NCI-H2107 (cell line): ENCODE measurements at places on chromosomes 11 and 22.
A peak's percentile ranks its signal among the peaks of the same experiment; 100 is the strongest.

DNA sequence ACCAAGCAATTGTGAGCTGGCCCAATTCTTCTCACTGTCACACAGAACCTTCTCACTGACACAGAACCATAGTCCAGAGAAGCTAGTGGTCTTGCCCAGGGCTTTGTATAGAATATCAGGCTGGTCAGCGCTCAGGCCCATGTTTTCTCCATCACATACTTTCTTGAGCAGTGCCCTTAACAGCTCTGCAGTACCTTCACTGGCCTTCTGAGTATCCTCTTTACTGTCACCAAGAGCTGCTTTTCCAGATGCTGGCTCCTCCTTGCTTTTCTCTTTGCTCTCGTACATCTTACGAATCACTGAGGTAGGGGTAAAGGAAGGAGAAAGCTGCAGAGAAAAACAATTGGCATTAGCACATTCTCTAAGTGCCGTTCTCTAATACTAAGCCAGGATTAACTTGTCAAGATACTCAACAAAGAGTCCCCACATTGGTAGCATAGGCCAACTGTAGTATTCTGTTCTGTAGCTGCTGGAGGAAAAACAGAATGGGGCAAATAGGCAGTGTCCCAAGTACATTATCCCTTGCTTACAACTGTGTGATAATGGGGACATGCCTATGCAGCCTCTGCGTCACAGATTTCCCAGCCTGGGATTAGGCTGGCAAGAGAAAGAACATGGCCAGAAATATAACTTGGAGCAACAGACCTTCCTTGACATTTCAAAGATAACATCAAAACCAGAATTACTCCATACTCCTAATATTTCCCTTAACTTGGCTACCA is 43.5 kb downstream of the DRG1 start:
- no peak for DNase-seq

DNA sequence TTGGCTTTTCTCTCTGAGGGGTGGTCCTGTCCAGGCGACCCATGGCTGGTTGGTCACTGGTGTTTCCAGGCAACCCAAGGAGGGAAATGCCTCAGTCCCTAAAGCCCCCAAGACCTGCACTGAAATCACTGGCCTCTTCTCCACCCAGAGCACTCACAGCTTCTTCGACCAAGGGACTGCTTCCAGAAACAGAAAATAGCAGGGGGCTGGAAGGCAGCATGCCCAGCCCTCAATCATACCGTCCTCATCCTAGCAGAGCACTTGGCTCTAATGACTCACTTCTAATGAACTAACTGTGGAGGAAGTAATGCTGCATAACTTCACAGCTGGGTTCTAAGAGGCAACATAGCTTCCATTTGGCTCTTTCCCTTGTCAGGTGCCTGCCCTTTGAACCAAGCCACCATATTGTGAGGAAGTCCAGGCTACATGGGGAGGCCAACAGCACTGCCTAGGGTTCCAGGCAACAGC is 27.6 kb downstream of the DKK3 start:
- no peak for DNase-seq

DNA sequence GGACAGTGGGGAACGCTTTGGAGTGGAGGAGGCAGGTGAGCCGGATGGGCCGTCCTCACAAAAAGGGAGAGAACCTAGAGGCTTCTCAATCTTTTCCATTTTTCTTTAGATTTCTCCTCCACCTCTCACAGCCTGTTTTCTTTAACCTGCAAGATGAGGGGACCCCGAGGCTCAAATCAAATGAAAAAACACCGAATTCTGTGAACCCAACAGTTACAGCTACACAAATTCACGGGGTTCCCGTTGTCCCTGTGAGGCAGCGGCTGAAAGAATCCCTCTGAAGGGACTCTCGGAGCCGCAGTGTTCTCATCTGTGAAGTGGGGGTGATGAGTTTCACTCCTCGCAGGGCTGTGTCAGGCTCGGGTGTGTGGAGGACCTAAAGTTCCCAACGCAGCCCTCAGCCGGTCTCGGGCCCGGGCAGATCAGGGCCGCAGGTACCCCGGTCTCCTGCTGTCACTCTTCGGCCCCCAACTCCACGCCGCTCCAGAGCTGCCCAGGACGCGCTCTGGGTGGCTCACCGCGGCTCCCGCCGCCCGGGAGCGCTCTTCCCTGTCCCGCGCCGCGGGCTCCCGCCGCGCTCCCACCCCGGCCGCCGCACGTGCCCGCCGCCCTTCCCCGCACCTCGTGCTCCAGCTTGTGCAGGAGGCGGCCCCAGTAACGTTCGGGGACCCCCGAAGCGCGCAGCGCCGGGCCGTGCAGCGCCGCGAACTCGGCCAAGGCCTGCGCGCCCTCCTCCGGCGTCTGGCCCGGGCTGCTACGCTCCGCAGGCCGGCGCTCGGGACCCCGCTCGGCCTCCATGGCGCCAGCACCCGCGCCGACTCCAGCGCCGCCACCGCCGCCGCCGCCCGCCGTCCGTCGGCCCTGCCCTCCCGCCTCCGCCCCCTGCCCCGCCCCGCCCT is at the start of gene TTLL12:
TSS of gene TTLL12 (minus strand) at position 863 of the 899 bp plus-strand sequence. CDS start at position 798, 65 bp downstream.
- no peak for DNase-seq

DNA sequence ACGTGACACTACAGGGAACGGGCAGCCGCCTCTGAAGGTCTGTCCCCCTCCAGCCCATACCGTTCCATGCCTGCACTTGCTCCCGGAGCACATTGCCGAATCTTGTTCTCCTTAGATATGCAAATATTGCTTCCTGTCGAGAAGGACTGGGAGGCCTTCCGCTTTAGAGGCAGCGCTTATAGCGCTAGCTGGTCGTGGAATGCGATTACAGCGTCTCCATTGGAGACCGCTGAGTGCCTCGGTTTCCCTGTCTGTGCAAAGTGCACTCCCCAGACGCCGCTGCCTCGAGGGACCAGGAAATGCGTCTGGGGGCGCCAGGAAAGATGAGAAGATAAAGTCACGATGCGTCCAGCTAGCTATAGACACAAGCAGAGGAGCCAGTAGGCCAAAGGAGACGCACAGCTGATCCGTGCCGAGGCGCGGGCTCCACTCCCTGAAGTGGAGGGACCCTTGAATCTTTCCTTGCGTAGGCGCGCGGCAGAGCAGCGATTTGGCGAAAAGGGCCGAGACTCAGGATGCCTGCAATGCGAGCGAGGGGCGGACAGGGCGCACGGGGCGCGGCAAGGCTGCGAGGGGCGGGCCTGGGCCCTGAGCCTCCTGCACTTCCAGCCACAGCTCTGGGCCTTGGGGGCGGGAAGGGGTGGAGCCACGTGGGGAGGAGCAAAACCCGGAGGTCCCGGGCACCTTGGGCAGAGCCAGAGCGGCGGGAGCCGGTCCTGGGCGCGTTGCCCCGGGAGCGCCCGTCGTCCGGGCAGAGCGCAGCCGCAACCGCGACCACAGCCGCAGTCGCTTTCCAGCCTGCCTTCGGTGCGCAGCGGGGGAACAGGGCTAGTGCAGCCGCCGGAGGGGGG is at the start of gene RASSF10:
TSS of gene RASSF10 (plus strand) at position 692 of the 851 bp plus-strand sequence. CDS start 261 bp downstream, outside the sequence.
- peak; percentile 39 for DNase-seq

GRCh38 chr11:76640501-76640900 is 30.0 kb downstream of the LRRC32 start:
- no peak for DNase-seq

DNA sequence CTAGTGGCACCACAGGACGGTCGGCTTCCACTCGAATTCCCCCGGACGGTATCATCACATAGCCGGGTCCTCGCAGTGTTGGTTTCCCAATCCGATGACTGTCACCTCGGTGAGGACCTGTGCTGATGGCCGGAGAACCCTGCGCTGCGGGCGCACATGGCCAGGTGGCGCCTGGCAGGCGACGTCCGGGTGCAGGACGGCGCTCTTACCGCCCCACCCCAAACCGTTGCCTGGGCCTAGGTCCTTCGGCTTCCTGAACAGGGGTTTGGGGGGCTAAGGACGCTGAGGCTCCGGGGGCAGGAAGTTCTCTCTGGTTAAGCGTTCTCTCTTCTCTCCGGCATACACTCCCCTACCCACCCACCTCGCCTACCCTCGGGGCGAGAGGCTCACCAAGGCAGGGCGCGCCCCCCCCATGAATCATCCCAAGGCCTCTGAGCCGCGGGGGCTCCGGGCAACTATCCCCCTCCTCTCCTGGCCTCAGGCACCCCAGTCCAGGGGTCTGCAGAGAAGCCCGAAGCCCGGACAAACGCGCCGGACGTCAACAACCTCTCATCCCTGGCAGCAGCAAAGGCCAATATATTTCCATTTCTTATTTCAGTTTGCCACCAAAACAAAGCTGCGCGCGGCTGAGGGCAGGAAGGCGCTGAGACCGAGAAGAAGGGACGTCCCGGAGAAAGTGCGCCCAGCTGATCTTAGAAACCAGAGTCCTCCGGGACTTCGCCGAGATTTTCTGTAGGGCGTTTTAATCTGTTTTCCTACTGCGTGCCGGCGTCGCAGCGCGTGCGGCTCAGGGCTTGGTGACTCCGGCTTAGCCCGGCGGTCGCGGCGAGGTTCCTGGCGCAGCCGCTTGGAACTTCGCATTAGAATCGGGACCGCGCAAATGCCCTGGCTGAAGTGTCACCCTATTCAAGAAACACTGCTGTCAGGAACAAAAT is 5.6 kb downstream of the ALX4 start:
- DNase-seq, result no peak

DNA sequence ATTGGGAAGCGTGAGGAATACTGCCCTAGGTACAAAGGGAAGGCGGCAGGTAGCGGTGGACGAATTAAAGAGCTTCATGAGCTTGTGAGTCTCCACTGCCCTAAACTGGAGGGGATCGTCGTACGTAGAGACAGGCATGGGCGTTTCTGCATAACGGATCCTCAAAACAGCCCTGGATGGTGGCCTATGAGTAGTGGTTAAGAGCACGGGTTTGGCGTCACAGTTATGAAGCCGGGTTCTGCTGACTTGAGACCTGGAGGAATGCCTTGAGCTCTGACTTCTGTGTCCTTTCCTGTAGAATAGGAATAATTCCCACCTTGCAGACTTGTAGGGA is 335 bp downstream of the TMEM138 start:
- no peak for DNase-seq

DNA sequence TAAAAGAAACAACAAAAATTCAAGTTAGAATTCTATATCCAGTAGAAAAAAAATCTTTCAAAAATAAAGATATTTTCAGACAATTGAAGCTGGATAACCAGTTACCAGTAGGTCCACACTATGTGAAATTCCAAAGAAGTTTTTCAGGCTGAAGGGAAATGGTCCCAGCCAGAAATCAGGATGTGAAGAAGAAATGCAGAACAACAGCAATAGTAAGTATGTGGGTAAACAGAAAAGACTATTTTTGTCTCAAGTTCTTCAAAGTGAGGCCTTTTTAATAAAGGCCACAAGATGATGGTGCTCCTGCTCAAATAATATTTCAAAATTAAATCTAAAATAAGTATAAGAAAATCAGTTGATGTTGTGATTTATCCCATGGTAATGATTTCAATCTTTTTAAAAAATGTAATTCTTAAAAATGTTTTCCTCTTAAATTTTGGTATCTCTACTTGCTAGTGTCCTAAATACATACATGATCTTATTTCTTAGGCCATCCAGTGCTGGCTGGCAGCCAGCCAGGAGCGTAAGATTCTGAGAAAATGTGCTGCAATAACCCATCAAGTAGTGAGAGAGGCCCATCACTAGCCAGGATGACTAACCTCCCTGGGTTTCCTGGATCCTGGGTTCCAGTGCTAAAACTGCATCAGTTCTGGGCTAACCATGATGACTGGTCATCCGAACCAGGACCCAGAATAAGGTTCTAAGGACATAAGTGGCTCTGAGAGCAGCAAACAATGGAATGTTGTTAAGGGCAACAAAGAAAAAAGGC is 15.6 kb upstream of the UCP3 start:
- DNase-seq, result no peak

- no peak for DNase-seq
Measured at GRCh38 chr11:95863486-95864140, 60.3 kb downstream of the MTMR2 start.

DNA sequence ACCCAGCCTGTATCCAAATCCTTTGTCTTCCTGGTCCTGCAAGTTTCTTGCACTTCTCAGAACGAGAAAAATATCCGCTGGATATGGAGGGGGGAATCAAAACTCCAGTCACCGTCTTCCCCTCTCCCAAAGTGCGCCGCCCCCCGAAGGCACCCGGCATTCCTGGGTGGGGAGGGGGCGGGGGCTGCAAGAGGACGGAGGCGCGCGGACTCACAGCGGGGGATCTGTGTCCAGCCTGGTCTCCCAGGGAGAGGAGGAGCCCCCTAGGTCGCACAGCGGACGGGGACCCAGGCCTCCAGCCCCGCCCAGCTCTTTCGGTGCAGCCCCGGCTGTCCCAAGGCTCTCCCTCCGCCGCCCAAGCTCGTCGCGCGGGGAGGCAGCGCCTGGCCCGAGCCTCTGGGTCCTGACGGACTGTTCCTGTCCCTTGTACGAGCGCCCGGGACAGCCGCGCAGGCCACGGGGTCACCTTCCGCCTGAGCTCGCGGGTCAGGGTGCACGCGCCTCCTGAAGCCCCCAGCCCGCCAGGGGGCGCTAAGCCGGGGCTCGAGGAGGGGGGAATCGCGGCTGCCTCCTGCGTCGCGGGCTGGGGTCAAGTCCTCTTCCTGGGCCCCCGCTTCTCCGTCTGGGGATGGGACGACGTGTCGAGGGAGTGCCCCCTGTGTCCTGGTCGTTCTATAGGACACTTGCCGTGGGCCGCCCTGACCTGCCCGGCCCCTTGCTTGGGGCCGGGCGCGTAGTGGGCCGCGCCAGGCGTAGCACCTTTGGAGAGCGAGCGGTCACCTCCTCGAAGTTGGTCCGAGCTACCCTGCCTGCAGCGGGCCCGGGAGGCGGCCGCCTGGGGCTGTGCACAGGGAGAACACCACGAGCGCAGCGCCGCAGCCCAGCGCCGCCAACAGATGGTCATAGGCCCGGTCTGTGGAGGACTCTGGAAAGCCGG is 2.4 kb upstream of the WNT11 start:
- DNase-seq, result peak; percentile 55

GRCh38 chr11:18958221-18958910 is 19.2 kb upstream of the MRGPRX1 start:
- DNase-seq, result no peak

- no peak for DNase-seq
Measured at GRCh38 chr22:36325154-36326031, 62.4 kb downstream of the MYH9 start.

- DNase-seq, result no peak
Measured at GRCh38 chr11:35289821-35290220, 129.5 kb downstream of the SLC1A2 start.

DNA sequence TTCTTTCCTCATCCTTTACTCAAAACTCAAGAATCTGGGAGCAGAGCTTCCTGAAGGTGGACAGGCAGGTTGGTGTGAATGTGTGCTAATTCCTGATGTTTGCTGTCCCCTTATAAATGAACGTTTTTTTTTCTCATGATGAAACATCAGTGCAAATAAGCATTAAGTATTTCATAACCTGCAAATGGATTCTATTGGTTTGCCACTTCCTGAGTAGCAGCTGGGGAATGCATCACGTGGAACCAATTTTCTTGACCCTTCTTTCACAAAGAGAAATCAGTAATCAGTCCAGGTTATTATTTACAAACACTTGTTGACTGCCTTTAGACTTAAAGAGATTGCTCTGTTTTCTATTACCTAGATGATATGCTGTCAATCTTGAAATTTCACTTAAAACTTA is 40.1 kb upstream of the SCN3B start:
- DNase-seq, result no peak

DNA sequence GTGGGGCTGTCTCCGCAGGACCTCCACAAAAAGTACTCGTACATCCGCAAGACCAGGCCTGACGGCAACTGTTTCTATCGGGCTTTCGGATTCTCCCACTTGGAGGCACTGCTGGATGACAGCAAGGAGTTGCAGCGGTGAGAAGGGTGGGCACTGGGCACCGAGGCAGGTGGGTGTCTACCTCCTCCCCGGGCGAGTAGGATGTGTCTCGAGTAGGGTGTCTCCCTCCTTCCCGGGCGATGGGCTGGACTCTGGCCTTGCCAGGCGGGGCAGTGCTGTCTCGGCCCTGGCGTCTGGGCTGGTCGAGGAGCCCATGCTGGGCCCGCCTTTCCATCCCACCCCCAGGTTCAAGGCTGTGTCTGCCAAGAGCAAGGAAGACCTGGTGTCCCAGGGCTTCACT is 10.3 kb downstream of the OTUB1 start:
- no peak for DNase-seq
